Activated CD4-positive, CD25-positive, alpha-beta regulatory T cell treated with anti-CD3 and anti-CD28 coated beads, Interleukin-2, amount 50 U/mL, for 24 hours (primary cell): ENCODE measurements at places on chromosomes 3 and 15.

DNA sequence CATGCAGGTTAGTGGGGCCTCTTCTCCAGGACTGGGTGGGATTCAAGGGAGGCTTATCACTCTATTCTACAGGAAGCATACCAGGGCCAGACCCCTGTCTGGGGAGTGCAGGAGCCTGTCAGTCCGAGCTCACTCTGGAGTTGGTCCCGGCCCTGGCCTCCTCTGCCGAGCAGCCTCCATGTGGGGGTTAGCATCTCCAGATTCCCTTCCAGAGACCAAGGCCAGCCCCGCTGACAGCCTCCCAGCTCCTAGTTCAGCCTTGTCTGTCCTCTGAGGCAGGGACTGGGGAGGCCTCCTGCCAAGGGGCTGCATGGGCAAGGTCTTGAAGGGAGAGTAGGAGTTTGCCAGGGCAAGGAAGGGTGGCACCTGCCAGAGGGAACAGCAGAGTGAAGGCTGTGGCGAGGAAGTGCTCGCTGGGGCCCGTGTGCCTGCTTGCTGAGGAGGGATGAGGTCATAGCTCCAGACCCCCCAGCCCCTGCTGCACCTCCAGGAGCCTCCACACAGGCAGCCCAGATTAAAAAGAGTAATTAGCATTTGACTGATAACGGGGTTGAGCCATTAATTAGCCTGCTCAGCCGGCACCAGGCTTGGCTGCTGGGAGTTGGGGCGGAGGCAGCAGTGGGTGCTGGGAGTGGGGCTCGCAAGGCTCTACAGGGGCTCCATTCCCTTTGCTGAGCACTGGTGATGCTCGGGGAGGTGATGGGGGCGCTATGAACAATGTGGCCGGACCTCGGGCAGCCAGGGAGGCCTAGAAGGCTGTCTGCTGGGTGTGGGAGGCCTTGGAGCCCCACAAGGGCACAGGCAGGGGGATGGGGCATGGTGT lies 54.3 kb downstream of the DNAJB8 start:
- ATAC-seq: no peak

GRCh38 chr3:24220859-24221657 lies 273.6 kb downstream of the THRB start:
- no peak for ATAC-seq

DNA sequence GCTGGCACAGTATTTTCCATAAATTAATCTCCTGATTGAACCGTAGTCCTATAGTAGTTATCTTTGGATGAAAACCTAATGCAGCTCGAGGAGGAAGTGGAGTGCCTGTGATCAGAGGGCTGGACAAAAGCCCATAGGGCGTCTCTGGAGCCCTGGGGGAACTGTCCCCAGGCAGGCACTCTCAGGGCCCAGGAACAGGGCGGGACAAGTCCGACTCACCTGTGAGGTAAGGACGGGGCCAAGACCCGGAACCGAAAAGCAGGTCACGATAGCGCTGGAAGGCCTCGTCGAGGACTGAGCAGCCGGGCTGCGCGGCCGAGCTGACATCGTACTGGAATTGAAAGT lies 341 bp downstream of the HEXA start:
- peak; percentile 50 for ATAC-seq

DNA sequence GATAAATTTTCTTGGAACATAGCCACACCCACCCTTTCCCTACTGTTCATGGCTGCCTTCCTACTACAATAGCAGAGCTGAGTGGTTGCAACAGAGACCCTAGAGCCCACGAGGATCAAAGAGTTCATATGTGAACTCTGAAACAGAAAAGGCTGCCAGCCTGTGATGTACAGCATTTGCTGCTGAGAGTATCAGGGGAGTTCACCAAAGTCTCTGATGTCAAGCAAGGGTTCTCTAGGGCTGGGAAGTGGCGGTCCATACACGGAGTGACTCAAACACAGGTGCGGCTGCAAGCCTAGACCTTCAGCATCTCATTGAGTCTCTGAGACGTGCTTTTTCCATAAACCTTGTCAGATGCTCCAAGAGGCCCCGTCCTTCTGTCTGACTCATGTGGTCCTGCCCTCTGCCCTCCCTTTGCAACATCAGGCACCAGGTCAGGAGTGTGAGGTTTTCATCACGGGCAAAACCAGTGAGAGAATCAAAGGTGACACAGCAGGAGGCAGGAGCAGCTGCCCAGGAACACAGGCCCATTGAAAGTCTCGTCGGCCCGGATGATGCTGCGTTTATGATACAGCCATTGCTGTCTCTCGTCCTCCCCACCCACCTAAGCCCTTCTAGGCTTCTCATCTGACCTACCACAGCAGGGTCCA lies 42.9 kb downstream of the PCSK6 start:
- peak; percentile 18 for ATAC-seq

DNA sequence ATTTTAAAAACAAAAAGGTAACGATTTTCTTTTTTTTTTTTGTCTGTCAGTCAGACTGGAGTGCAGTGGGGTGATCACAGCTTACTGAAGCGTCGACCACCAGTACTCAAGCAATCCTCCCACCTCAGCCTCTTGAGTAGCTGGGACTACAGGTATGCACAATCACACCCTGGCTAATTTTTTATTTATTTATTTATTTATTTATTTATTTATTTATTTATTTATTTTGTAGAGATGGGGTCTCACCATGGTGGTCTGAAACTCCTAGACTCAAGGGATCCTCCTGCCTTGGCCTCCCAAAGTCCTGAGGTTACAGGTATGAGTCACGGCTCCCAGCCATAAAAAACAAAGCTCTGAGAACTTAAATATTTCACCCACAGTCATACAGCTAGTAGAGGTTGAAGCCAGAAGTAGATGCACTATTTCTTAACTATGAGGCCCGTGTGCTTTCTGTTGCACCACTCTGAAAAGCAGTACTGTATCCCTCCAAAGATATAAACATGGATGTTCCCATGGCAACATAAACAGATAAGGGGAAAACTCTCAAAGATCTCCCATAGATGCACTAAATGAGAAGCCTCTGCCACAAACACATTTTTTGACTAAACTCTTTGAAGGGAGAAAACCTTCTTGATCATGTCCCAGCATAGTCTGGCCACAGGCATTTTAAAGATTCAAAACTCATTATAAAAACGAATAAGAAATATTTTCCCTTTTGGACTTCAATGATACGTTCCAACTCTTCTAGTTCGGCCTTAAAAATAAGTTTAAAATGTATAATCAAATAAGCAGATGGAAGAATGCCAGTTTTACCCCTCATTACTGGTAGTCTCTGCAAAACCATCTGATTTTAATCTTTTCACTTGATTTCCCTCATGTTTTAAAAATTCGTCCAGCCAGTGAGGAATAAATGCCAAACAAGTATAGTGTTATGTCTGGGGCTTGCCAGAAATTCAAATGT lies 162.3 kb upstream of the ARHGEF26 start:
- no peak for ATAC-seq

- no peak for ATAC-seq
Observed at GRCh38 chr3:177726807-177727206, 529.5 kb upstream of the TBL1XR1 start.

GRCh38 chr3:47870156-47870555 lies 67.2 kb downstream of the DHX30 start:
- ATAC-seq: no peak

- no peak for ATAC-seq
Observed at GRCh38 chr3:99332718-99333117, 305.7 kb upstream of the COL8A1 start.

DNA sequence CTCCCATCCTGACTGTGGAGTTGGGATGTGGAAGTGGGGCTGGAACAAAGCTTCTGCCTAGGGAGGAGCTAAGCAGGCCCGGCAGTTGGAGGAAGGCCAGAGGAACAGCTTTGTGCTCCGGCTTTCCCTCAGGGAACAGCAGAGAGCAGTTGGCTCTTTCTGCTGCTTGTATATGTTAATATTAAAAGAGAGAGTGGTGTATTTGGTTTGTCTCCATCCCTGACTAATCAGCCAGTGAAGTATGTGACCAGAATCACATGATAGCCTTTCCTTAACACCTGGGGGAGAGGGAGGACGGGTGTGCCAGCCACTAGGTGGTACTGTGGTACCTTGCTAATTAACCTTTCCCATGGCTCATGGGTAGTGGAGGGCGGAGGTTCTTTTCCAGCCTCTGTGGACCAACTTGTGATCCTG lies 10.0 kb downstream of the EIF2B5 start:
- ATAC-seq: peak; percentile 75

- ATAC-seq: no peak
Observed at GRCh38 chr3:72698154-72698917, 149.9 kb downstream of the SHQ1 start.

- ATAC-seq: no peak
Observed at GRCh38 chr3:18295171-18295920, 129.8 kb downstream of the SATB1 start.

GRCh38 chr3:172100482-172100881 lies 61.1 kb downstream of the FNDC3B start:
- ATAC-seq: no peak

DNA sequence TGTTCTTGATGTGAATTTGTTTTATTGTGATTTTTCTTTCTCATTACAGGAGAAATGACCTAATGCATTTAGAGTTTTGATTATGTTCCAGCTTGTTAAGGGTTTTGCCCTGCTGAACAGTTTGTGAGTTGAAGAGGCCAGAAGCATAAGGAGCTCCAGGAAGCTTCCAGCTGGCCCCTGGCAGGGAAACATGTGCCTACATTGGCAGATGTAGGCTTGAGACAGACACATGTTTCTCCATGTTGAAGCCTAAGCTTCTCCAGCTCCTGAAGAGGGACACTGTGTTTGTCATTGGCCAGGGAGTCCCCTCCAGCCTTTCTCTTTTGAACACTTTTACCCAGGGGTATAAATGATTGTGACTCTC lies 88.4 kb downstream of the ASB7 start:
- no peak for ATAC-seq

DNA sequence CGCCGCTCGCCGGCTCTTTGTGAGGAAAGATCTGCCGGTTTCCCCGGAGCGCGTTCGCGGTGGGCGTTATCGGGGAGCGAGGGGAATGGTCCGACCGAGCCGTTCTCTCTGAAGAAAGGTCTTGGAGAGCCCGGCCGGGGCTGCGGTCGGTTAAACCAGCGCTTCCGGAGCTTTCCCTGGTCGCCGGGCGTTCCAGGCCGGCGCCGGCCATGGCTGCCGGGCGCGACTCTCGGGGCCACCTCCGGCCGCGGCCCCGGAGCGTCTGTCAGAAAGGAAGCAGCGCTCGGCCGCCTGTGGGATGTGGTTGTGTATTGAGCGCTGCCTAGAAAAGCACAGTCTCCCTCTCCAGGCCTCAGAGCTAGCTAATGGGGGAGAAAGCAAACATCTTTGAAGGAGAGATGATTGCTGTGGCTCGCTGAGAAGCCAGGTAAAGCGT lies 731 bp downstream of the FYTTD1 start:
- peak; percentile 43 for ATAC-seq

GRCh38 chr3:106327696-106328025 lies 458.8 kb upstream of the CBLB start:
- ATAC-seq: no peak

GRCh38 chr15:79314811-79315210 lies 3.9 kb downstream of the TMED3 start:
- ATAC-seq: no peak

DNA sequence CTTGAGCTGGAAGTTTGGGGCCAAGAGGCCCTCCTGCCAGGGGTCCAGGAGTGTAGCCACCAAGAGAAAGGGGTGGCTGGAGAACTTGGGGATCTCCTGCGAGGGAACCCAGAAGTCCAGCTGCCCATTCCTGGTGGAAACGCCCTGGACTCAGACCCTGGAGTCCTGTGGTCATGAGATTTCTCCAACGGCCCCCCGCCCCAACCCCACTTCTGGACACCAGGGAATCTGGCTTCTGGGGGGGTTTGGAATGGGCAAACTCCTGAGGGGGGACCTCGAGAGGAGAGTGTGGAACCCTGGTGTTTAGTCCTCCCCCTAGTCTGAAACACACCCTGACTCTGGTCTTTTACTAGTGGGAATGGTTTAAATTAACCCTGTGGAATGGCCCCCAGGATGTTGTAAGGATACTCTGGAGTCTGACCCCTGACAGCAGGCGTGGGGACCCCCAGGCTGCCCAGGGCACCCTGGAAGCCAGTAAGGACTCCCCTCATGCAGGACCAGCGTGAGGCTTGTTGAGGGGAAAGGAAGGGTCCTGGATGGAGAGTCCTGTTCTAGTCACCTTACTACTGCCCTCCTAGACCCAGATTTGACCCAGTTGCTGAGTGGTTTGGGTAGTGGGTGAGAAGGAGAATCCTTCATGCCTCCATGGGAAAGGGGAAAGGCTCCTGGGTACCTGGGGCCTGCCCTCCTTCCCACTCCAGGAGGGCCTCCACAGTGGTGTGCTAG lies 540 bp downstream of the KLHDC8B start:
- no peak for ATAC-seq

GRCh38 chr3:72271216-72271615 lies 486.3 kb upstream of the PROK2 start:
- ATAC-seq: no peak

- no peak for ATAC-seq
Observed at GRCh38 chr3:132289316-132289715, 27.9 kb upstream of the ACP3 start.

DNA sequence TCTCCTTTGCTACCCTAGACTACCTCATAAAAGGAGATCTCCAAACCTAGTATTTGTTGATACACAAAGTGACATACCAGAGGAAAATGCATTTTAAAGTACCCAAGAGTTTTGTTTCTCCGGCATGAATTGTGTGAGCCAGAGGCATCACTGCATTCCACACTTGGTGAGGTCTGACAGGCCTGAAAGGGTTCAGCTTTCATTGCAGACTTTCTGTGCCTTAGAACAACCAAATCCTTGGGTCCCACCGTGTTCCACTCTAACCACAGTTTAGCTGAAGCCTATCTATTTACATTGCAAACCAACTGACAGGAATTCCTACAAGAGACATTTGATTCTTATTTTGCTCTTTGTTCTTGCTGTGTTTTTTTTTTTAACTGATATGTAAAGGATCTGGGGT lies 21.0 kb upstream of the EID1 start:
- no peak for ATAC-seq

GRCh38 chr3:151638555-151639417 lies 94.9 kb upstream of the AADACL2 start:
- no peak for ATAC-seq

DNA sequence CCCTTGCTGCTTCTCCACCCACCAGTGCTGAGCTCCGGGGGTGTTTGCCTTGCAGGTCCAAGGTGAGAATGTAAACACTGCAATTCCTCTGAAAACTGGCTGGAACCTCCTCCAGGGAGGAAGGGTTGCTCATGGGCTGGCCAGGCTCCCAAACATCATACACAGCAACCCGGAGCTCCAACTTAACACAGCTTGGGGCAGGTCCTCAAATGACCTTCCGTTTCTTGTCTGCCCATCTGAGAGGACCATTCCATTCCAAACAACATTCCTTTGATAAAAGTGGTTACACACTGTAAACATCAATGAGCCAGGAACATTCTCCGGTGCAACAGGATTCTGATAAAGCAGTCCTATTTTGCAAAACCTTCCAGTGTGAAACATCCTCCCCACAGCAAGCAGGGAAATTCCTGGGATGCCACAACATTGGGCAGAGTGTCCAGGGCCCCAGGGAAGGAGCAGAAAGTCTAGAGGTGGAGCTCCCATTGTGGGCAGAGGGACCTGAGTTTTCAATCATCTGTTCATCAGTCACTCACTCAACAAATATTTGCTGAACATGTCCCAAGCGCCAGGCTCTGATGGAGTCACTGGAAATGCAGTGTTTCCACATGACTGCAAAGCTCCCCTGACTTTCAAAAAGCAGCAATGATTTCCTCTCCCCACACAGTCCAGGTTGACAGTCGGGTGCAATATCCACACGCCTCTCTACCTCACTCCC lies 7.3 kb upstream of the HEG1 start:
- no peak for ATAC-seq

GRCh38 chr3:32442766-32443165 lies 51.1 kb downstream of the CMTM7 start:
- ATAC-seq: no peak
